ENCODE measurements at places on chromosomes 1 and 21.

DNA sequence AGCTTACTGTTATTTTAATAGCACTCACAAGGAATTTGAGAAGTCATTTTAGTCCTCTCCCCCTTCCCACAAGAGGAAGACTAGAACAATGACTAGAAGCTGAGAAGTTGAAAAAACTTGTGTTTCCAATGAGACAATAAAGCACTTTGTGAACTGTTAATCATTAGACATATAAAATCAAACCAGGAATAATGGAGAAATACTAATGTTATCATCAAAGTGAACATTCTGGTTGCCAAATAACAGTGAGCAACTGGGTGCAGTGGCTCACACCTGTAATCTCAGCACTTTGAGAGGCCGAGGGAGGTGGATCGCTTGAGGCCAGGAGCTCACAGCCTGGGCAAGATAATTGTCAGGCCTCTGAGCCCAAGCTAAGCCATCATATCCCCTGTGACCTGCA is 54.0 kb upstream of the RASAL2 start:
- DNase-seq: no peak

DNA sequence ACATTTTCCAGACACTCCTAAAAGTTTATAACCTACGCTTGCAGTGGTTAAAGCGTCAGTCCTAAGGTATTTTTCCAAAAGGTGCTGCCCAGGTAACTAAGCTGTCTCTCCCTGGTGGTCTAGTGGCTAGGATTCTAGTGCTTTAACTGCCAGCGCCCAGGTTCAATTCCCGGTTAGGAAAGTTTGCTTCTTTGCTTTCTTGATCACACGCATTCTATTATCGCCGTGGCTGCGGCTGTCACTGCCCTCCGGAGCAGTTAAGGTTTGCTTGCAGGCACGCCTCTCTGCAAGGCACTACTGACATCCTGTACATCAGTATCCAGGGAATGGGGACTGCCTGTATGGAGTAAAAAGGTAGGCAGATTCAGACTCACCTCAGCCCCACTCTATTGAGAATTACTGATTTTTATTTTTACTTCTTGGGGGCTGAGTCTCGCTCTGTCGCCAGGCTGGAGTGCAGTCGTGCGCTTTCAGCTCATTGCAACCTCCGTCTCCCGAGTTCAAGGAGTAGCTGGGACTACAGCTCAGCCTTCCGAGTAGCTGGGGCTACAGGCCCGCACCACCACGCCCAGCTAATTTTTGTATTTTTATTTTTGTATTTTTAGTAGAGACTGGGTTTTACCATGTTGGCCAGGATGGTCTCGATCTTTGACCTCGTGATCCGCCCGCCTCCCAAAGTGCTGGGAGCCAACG is 53.2 kb upstream of the CFAP126 start:
- DNase-seq: no peak

DNA sequence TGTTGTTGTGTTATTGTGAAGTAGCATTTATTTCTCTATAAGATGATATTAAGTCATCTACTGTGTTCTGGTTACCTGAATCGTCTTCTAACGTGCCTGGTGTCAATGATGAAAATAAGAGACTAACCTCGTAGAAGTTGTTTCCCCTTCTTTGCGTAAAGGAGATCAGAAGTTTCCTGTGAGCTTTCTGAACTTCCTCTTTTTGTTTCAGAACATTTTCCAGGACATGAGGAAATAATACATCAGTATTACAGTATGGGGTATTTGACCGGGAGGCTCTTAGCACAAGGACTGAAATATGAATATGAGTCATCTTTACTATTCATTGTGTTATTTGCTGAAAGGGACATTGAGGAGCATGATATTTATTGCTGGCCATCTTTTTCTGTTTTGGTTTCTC is 1.3 kb downstream of the ST6GALNAC3 start:
- DNase-seq: peak; percentile 15

GRCh38 chr21:19535356-19535755 is 1131.8 kb upstream of the TMPRSS15 start:
- no peak for DNase-seq

GRCh38 chr1:43074709-43075108 is 97.4 kb downstream of the EBNA1BP2 start:
- no peak for DNase-seq

DNA sequence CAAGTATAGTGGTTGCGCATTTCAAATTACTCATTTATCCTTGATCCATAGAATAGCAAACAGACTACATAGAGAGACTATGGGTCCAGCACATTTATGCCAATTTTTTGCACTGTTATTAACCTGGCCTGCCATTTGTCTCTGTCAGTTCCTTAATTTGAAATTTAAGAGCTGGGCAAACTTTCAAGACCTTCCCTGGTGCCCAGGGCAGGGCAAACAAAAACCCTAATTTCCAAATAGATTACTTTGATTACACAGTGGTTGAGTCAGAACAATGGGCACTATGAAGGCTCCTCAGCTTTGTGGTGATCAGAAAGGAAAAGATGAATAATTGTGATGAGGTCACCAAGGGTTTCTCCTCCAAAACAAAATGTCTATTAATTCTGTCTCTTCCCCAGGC is 80.6 kb downstream of the TNFSF18 start:
- DNase-seq: peak; percentile 92

DNA sequence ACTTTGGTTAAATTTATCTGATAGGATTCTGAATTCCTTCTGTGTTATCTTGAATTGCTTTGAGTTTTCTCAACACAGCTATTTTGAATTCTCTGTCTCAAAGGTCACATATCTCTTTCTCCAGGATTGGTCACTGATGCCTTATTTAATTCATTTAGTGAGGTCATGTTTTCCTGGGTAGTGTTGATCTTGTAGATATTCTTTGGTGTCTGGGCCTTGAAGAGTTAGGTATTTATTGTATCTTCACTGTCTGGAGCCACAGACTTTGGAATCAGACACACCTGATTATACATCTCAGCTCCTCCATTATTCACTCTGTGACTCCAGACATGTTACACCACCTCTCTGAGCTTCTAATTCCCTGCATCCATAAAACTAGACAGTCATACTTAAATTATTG is 34.2 kb upstream of the ETS2 start:
- no peak for DNase-seq

GRCh38 chr1:28258628-28259251 is 578 bp upstream of the SESN2 start:
- peak; percentile 59 for DNase-seq

- DNase-seq: no peak
These were observed 7.7 kb downstream of the ARHGEF19 start for GRCh38 chr1:16204634-16205333.

GRCh38 chr1:89556726-89557444 is 32.3 kb downstream of the LRRC8B start:
- DNase-seq: peak; percentile 24

DNA sequence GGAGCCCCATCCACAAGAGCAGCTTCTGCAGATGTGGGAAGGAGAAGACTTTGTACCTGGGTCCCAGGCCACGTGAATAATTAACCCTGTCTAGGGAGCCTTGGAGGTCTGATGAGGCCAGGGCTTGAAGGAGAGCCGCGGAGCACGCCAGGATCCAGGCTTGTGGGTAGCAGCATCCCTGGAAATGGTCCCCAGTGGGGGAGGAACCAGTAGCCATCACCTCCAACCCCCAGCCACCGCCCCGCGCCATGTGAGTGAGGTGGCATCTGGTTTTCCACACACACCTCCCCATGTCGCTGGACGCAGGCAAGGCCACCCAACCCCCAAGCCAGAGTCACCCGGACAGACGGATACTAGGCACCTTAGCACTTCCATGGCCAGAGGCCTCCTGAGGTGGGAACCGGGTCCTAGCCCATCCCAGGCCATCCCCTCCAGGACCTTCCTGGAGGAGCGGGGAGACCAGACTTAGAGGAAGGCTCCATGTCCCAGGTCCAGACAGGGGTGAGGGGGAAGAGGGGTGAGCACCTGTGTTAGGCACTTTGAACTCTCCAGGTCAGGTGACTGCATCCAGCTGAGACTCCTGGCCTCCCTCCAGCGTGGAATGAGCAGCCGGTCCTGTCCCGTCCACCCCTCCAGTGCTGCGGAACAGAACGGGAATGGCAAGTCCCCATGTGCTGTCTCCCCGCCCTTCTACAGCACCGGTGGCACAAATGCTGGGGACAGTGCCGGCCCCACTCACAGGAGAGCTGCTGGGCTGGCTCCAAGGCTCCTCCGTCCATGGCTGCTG is 53.2 kb downstream of the RIPK4 start:
- DNase-seq: no peak

DNA sequence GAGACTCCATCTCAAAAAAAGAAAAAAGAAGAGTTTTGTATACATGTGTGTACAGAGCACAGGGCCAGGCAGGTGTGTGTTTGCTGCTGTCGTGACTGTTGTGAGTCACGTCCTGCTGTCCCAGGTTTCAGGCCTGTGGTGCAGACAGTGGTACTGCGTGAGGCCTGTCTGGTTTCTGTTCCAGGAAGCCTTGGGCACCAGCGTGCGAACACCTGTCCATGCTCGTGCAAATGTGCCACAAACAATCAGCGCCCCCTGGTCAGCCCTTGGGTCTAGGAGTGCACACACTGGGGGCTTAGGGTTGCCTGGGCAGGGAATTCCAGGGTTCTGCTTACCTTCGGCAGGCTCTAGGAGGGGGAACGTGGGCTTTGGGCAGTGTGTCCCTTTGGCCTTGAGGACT is 16.9 kb downstream of the GPR157 start:
- DNase-seq: peak; percentile 75

- DNase-seq: no peak
These were observed 849.3 kb upstream of the PRMT6 start for GRCh38 chr1:106207185-106207584.

GRCh38 chr1:46081206-46081605 is 51.2 kb downstream of the PIK3R3 start:
- no peak for DNase-seq

DNA sequence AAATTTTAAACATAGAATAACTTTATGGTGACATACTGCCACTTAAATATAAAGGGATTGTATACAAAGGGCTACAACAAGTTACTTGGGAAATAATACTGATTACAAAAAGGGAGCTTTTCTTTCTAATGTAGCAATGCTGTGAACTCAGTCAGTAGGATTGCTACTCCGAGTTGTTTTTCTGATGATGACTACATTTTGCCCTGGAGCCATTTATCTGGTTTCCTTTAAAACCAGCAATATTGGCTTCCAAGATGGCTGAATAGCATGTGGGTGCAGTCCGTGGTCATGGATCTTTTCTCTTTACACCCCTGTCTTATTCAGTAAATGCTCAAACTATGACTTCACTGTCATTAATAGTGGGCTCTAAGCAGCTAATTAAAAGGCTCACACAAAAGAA is 92.6 kb upstream of the NEK7 start:
- DNase-seq: peak; percentile 76

DNA sequence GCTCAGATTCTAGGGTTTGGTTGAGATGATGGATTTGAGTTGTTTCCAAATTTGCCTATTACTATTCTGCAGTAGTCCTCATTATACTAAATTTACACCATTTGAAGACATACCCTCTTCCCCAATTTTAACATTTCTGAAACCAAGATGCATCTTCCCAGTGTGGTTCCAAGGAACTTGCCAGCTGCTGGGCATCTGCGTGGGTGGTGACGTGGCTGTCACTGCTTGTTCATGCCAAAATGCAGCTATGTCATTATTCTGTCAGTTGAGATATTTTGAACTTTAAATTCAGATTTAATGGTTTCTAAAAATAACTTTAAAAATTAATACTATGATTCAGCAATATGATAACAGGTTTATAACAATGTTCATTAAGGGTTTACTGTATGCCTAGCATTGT is 1.2 kb downstream of the ZFP69 start:
- DNase-seq: no peak

DNA sequence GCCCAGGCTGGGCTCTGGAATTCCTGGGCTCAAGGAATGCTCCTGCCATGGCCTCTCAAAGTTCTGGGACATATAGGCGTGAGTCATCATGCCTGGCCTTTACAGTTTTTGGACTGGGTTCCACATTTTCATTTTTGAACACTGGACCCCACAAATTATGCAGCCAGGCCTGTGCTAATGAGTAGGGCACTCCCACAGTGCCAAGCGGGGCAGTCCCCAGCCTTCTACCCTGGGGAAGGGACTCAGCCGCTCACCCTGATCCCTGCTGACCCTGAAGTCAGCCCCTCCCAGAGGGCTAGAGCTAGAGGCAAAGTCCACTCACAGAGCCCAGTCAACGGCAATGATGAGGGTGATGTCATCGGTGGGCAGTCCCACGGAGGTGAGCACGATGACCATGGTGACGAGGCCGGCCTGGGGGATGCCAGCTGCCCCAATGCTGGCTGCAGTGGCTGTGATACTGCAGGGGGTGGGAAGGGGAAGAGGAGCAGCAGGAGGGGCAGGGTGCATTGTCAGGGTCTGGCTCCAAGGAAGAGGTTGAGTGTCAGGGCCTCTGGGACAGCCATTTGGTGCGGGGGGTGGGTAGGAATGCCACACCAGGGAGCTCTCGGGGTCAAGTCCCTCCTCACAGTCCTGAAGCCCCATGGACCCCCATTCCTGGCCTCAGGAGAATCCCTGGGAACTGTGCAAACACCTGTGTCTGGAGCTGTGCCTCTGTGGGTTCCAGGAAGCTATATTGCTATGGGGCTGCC is 27.6 kb downstream of the PODN start:
- no peak for DNase-seq

DNA sequence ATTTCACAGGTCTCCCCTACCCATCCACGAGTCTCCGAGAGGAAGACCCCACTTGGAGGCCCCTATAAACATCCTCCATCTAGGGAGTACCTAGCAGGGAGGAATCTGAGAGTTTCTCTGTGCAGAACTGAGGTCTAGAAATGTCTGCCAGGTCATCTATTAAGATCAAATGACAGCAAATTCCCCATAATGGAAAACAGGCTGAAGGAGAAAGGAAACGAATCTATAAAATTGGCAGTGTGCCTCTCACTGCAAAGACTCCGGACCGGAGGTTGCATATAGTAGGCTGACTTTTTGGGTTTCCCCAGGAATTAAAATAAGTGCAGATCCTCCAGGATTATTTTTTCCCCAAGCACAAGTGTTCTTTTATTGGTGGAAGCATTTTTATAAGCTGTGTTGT is 57.7 kb downstream of the NMNAT2 start:
- no peak for DNase-seq

GRCh38 chr1:48875552-48876329 is 99.0 kb upstream of the BEND5 start:
- no peak for DNase-seq

GRCh38 chr1:93111561-93111960 is 32.5 kb downstream of the MTF2 start:
- no peak for DNase-seq

DNA sequence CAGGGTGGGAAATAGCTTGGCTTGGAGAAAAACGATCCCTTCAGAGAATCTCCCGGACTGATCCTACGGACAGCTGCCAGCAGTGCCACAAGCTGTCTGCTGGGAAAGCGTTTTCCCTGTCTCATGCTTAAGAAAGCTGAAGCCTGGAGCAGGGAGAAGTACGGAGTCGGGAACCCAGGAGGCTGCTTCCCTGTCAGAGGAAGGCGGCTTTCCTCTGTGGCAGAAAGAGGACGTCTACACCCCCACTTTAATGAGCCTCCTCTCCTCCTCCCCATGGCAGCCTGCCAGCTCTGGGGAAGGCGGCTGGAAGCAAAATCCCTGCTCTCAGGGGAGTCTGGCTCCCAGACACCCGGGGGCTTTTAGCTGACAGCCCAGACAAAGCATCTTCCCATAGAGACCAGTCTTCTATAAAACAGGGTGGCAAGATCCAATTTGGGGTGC is 7.3 kb downstream of the KIF21B start:
- DNase-seq: no peak

GRCh38 chr1:164914208-164914607 is 355.2 kb downstream of the PBX1 start:
- peak; percentile 49 for DNase-seq

Measured in bronchial epithelial cell (primary cell).